Activated naive CD4-positive, alpha-beta T cell treated with Interleukin-2 at 50 U/mL for 16 hours (primary cell): ENCODE measurements at places on chromosomes 3 and 15.
A peak's percentile ranks its signal among the peaks of the same experiment; 100 is the strongest.

- DNase-seq, result no peak
Measured at GRCh38 chr3:13885704-13886010, 5.8 kb upstream of the WNT7A start.

GRCh38 chr3:50520849-50521248 lies 17.4 kb upstream of the CACNA2D2 start:
- DNase-seq, result no peak

GRCh38 chr3:107370907-107371306 lies 6.3 kb upstream of the CCDC54 start:
- no peak for DNase-seq

DNA sequence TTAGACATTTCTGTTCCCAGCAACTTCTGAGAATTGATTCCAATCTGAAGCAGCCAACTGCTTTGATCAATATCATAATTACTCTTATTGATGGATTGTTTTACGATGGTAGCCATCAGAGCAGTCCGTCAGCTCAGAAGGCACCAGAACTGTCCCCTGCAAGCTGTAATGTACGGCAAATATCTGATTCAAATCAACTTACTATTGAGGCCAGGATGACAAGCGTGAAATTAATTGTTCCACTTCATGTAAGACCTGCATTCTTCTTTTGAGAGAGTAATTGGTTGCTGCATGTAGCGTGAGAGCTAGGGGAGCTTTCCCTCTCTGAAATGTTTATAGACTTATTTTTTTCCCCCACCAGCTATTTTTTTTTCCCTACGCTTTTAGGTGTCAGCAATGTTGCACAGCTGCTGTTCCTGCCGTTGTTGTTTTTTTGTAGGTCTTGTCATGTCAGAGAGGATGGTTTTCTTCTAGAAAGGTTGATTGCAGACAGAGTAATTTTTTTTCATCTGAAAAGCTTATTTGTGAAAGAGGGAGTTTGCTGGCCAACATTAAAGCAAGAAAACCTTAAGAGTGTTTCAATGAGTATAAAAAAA lies 134.9 kb downstream of the CACNA2D3 start:
- DNase-seq, result no peak

DNA sequence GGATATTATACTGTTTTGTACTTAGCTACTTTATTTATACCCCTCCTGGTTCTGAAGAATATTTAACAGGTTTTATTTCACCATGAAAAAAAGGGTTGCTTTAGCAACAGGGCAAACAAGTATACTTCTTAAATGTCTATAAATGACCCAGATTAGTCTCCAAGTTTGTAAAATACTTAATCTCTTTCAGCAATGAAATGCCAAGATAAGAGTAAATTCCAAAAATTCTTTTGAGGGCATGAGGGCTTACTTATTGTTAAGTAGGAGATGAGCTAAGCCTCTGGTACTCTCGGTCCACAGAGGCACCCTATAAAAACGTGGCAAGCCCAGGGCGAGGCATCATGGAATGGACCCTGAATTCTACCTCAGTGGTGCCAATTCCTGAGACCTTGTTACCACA lies 264.8 kb upstream of the NSMCE3 start:
- DNase-seq, result no peak

GRCh38 chr3:140712301-140712700 lies 34.4 kb downstream of the TRIM42 start:
- no peak for DNase-seq

GRCh38 chr15:87129916-87130315 lies 1050.2 kb downstream of the AGBL1 start:
- no peak for DNase-seq

DNA sequence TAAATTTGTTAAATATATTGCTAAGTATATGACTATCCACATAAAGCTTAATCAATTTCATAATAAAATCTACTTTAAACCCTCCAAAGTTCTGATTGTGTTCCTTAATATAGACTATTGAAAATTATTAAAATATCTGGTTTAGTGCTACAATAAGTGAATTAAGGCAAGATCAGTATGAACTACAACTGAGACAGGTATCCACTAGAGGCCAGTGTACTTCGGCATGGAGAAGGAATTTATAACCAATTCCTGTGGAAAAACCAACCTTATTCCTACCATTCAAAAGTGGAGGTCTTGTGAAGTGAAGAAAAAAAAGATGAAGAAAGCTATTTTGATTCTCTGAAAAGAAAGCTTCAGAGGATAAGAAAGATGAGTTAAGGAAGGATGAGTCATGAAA lies 237.7 kb downstream of the SUCLG2 start:
- DNase-seq, result no peak

DNA sequence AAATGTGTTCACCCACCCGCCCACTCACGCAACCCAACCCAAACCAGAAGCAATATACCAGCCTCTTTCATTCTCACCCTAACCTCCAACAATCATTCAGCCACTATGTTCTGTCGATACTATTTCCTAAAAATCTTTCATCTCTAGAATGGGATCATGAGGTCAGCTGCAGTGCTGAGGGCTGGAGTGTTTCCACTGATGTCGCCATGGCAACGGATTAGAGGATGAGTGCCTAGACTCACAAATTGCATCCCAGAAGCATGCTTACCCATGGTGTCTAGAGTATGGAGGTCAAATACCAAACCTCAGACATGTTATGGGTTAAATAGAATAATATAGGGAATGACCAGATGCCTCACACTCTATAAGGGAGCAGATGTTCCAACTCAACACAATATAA lies 138.5 kb downstream of the GABRB3 start:
- DNase-seq, result no peak

DNA sequence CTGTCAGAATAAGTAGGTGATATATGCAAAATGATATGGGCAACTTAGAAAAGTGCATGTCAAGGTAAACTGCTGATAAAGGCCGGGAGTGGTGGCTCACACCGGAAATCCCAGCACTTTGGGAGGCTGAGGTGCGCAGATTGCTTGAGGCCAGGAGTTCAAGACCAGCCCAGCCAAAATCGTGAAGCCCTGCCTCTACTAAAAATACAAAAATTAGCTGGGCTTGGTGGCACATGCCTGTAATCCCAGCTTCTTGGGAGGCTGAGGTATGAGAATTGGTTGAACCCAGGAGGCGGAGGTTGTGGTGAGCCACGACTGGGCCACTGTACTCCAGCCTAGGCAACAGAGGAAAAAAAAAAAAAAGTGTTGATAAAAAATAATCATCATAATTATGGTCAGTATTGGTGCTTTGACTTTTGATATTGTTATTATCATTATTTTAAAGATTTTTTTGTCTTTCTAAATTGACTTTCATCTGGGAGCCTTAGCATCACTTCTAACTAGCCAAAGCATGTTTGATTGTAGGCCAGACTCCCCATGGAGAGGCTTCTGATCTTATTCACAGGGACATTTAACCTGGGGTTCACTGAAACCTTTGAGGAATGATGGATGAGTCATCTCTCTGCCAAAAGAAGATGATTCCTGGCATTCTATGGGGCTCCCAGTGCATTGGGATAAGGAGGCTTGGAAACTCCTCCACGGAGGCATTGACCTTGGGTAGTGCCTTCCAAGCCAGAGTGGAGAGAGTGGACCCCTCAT lies 5.6 kb downstream of the ZBTB38 start:
- no peak for DNase-seq

- DNase-seq, result no peak
Measured at GRCh38 chr15:57364282-57365007, 11.9 kb upstream of the CGNL1 start.

DNA sequence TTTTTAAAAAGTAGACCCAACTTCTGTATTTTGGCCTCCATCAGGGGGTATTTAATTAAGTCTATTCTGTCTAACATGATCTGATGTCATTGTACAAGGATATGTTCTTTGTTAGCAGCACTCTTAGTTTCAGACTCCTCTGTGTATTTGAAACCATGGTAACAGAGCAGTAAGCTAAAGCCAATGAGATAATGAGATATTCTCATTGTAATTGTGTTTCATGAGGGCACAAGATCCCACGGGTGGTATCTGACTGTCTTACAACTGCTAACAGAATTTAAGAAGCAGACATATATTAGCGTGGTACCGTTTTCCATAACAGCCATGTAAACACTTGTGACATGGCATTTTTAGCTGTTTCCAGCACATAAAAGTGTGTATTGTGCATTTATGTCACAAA lies 251.2 kb upstream of the VEPH1 start:
- DNase-seq, result no peak

GRCh38 chr3:10945683-10946287 lies 46.8 kb upstream of the SLC6A1 start:
- DNase-seq, result peak; percentile 33

DNA sequence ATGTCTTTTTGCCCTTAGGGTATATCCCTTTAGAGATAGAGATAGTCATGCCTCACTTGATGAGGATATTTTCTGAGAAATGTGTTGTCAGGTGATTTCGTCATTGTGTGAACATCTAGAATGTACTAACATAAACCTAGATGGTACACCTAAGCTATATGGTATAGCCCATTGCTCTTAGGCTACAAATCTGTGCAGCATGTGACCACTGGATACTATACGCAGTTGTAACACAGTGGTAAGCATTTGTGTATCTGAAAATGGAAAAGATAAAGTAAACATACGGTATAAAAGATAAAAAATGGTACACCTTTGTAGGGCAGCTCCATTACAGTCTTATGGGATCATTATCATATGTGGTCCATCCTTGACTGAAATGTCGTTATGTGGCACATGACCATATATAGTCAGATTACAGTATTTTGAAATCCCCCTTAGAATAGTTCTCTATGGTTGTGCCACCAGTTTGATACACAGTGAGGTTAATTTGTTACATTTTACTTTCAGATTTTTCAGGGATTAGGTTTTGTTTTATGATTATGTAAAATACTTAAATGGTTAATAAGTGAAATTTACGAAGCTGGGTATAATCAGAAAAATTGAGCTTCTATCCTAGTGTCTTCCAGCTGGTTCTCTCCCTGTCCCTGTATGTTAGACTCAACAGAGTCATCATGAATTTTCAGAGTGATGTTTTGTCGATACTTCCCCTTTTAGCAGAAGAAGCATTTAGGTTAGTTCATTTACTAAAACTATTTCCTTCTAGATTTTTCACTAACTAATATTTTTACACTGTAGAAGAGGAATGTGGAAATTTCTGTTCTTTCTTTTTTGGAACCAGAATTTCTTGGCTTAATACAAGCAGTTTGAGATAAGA lies 12.8 kb downstream of the SETD5 start:
- DNase-seq, result no peak

GRCh38 chr3:145518639-145519038 lies 642.3 kb downstream of the PLOD2 start:
- no peak for DNase-seq
